ENCODE measurements at places on chromosomes 7 and 10.

GRCh38 chr7:13139436-13139835, 452.0 kb downstream of the ARL4A start:
- no peak for DNase-seq

DNA sequence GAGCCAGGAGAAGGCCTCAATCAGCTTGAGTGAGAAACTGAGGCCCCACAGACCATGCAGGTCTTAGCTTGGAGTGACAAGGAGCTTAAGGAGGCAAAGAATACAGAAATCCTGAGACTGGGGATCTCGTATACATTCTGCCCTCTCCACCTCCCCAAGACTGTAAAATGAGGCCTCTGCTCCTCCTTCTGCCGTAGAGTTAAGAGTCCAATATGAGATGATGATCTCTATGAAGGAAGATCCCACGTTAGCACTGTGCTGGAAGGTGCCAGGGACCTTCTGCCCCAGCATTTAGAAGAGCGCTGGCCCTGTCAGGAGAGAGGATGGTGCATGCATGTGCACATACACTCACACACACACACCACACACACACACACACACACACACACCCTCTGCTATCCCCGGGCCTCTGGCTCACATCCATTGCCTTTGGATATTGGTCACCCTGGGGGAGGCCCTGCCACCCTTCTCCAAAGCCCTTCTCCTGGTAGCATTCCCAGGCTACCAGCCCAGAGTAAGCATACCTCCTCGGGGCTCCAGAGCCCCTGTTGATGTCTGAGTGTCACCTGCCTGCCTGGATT, 15.0 kb downstream of the ZCCHC24 start:
- no peak for DNase-seq

- no peak for DNase-seq
These were observed 172.4 kb upstream of the ZNF32 start for GRCh38 chr10:43821103-43821502.

- no peak for DNase-seq
These were observed 296.3 kb upstream of the NPSR1 start for GRCh38 chr7:34361663-34362250.

DNA sequence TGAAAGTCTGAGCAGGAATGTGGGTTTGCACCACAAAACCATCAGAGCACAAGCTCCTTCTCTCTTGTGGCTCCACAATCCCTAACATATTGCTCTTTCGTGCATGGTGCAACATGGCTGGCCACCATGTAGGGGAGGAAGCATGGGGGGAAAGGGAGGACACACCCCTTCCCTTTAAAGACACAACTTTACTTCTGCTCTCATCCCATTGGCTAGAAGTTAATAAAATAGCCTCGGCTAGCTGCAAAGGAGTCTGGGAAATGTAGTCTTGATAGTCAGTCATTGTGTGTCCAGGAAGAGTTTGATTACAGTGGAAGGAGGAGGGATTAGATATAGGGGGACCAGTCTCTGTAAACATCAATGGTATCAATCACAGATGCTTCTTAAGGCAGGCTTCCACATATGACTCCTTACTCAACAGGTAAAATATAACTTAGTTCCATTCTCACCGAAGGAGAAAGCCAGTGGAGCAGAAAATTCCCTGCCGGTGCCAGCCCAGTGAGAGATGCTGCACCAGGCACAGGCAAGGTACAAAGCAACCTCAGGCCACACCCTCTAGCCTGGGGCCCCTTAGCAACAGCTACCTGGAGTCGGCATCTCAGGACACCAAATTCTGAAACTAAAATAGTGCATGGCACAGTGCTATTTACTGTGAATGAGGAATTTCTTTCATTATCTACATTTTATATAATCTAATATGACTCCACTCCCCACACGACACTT, 124.7 kb upstream of the CTBP2 start:
- no peak for DNase-seq

DNA sequence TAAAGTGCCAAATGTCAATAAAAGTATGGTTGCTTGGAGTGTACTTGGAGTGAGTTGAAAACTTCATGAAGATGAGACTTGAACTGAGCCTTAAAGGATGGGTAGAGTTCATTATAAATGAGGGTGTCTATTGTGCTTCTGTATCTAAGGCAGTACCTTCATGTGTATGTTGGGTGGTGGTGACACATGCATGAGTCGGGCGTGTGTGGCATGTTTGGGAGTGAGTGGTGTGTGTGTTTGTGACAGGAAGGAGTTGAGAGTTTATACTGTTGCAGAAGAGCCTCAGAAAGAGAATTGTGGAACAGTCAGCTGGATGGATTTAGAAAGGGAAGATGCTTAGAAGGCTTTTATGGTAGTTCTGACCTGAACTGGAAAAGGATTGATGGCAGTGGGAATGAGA, 6.0 kb upstream of the ZRANB1 start:
- DNase-seq = no peak

- peak; percentile 1 for DNase-seq
These were observed 28.7 kb downstream of the PNPLA8 start for GRCh38 chr7:108497082-108497725.

DNA sequence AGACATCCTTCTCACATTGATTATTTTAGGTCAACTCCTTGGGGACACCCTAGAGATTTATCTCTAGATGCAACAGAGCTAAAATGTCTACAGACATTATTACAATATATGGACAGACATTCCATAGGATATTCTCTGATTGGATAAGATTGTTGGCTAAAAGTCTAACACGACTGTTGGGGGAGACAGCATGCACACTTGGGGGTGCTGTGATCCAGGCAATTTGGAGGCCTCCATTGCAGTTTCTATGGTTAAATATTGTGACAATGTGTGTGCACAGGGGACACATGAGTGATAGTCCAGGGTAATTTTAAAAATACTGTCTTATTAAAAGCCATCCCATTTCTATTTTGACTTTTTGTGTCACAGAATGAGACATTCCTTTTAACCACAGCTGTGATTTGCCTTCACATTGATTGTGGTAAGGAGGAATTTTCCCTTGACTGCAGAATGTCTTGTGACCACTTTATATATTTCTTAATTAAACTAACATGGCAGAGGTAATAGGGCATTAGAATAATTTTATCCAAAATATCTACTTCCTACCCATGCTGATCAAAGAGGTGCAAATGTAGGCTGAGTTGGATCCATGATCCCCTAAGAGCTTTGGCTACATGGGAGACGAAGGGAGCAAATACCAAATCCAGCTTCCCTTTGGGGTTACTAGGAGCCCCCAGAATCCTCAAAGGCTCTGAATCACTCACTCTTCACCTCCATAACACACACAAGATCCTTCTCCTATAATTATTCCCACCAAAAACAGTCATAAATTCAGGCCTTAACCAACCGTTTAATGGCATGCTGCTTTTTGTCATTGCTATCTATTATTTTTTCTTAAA, 7.3 kb downstream of the TFPI2 start:
- no peak for DNase-seq

DNA sequence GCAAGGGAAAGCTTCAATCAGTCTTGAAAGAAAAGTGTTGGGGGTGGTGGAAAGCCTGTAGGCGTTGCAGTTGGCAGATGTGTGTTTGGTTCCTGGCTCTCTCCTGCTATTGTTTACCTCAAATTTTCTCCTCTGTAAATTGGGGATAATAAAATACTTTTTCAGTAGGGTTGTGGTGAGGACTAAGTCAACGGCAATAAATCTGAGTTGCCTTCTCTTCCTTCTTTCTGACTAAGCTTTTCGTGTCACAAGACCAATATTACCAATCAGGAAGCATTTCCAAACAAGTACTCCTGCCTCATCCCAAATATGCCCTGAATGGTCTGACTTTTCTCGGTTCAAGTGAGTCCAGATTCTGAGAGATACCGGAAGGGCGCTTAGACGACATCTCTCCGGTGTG, 54.0 kb downstream of the CREB5 start:
- DNase-seq = no peak

DNA sequence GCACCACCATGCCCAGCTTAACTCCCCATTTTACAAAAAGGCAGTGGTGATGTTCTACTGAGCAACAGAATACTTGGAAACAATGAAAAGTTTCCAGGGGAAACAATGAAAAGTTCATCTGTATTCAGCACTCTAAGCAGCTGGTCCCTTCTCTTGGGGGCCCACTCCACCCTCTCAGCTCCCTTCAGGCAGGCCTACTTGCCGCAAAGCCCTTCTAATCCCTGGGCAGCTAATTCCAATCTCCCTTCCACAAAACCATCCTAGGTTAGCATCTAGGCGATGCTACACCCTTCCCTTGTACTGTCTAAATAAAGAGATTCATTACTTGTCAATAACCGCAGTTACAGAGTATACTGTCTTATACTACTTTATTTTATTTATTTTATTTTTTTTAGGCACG, 79.1 kb downstream of the SPDYE5 start:
- no peak for DNase-seq

DNA sequence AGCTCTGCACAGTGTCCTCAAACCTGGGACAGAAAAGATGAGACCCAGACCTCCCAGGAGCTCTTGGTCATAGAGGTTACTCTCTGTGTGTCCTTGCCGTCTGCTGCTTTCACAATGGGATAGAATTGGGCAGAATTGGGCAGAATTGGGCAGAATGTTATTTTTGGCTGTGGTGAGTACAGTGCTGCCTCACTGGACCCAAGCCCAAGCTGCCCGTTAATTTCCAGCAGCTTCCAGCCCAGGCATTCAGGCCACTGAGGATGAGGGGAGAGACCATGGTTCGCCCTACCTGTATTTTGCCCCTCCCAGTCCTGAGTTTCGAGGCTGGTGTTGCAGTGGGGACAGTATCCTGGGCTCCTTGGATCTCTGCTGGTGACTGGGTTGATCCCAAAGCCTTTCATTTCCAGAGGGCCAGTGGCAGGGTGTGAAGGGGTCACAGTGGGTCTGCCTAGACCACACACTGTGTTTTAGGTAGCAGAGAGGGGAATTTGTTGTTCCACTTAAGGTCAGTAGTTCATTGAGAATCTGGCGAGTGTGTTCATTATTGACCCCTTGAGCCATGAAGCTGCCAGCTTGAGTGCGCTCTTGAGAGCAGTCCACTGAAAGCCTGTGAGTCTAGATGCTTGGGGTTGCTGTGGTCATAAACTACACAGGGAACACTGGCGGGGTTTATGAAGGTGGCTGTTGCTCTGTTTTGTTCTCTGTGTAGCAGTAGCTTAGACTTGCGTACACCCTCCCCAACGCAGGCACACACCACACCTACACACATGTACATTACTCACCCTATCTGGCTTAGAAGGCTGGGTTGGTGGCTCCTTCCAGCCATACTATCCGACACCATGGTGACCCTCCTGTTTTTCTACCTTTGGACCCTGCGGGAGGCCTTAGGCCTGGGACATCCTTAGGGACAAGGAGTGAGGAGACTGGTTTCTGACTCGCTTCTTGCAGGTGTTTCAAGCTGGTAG, 23.5 kb downstream of the NACAD start:
- DNase-seq = no peak

DNA sequence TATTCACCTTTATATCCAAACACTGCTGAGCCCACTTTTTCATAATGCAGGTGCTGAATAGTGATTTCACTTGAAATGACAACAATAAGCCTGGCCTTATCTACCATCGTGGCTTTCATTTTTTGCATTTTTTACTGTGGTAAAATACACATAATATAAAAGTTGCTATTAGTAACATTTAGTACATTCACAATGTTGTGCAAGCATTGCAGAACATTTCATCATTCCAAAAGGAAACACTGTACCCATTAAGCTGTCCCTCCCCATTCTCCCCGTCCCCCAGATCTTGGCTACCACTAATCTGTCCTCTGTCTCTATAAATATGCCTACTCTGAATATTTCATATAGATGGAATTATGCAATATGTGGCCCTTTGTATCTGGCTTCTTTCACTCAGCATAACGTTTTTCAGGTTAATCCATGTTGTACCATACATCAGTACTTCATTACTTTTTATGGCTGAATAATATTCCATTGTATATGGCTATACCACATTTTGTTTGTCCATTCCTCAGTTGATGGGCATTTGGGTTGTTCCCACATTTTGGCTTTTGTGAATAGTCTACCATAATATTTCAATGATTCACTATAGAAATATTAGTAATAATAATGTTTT, 68.5 kb upstream of the ARID5B start:
- DNase-seq = no peak

- no peak for DNase-seq
These were observed 526.7 kb upstream of the LRRN3 start for GRCh38 chr7:110564246-110564645.

DNA sequence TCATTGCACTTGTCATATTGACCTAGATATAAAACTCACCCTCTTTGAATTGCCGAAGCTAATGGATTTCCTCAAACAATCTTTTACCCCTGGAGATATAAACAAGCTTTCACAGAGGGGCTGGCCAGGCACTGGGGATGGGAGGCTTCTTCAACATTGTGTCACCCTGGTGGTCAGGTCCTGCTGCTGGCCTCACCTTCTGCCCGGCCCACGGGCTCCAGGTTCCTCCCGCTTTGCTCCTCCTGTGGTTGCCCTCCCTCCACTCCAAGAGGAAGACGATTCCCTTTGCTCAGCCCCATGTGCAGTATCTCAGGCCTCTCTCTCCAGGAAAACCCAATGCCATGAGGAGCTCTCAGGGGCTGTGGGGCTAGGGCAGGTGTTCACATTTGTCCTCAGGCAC, 118.1 kb upstream of the ADCY1 start:
- no peak for DNase-seq

- no peak for DNase-seq
These were observed 169.0 kb downstream of the SRPK2 start for GRCh38 chr7:105219771-105220160.

DNA sequence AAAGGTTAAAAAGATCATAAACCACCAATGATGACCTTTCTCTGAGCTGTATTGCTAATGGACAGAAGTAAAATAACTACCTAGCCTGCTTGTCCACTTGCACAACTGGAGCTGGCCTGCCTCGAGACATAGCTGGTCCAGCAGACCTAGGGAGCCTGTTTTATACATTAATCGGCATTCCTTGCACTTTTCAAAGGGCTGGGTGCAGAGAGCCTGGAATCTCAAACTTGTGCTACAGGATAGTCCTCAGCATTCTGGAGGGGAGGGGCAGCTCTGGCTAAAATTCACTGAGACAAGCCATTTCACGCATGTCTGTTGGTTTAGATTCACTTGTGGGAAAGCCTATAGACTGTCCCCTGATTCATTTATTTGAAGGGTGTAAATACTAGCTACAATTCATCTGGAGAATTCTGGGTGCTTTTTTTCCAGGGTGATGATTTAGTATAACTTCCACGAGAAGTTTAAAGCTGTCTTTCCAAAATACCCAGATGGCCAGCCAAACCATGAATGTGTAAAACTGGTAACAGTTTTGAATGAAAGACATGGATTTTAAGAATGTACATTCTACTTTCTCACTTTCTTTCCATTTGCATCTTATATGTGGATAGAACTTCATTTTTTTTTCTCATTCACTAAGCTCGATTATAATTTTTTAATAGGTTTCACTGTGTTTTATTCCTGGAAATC, 389.4 kb downstream of the KCNMA1 start:
- DNase-seq = no peak

- no peak for DNase-seq
These were observed 15.1 kb downstream of the BCAP29 start for GRCh38 chr7:107594961-107595737.

GRCh38 chr7:159023746-159024145, 120.9 kb downstream of the VIPR2 start:
- DNase-seq = no peak

Measured in activated naive CD4-positive, alpha-beta T cell (primary cell).